Left ventricle myocardium superior (tissue), 1 donor: ENCODE measurements at places on chromosomes 1 and 21. TPM values are rescaled to one million over a fixed set of nuclear protein-coding genes. Genes with fewer than 3 reads are reported as not detected.

SPRR2F gene
- not detected for total RNA-seq

MAN1C1 gene
- total RNA-seq: 17.9 TPM

SPRR2B gene
- total RNA-seq: not detected

FCGR3B gene
- 3.3 TPM for total RNA-seq

ADGRB2 gene
- 10.0 TPM for total RNA-seq

RHD gene
- total RNA-seq: not detected

PADI4 gene
- total RNA-seq: 0.67 TPM

LRRC38 gene
- 0.15 TPM for total RNA-seq

KIAA1614 gene
- total RNA-seq: 7.0 TPM

TMPRSS15 gene
- not detected for total RNA-seq

MANEAL gene
- total RNA-seq: 1.8 TPM

C1QC gene
- total RNA-seq: 93.5 TPM

MFSD2A gene
- 0.84 TPM for total RNA-seq

SLAMF7 gene
- 0.50 TPM for total RNA-seq

SELENOF gene
- total RNA-seq: 71.7 TPM

TTC3 gene
- 37.0 TPM for total RNA-seq

RPTN gene
- not detected for total RNA-seq

HORMAD1 gene
- total RNA-seq: 0.37 TPM

CD1E gene
- total RNA-seq: 0.50 TPM

GABRD gene
- total RNA-seq: 0.20 TPM

CD2 gene
- total RNA-seq: 1.7 TPM

KCNE1 gene
- total RNA-seq: 5.3 TPM

COP1 gene
- 20.3 TPM for total RNA-seq

CHML gene
- 6.0 TPM for total RNA-seq

CEP170 gene
- total RNA-seq: 36.4 TPM

ALPL gene
- total RNA-seq: 13.1 TPM

APOBEC4 gene
- total RNA-seq: not detected

CLDN14 gene
- total RNA-seq: not detected

MARK1 gene
- 16.6 TPM for total RNA-seq

AADACL4 gene
- not detected for total RNA-seq

NPR1 gene
- total RNA-seq: 10.5 TPM
